ENCODE measurements at places on chromosomes 7 and 10. TPM values are rescaled to one million over a fixed set of nuclear protein-coding genes. Genes with fewer than 3 reads are reported as not detected.

The AEBP1 gene
- total RNA-seq = 38.9 TPM

The RSBN1L gene
- total RNA-seq = 39.5 TPM

- DNase-seq = no peak
These were observed 38.6 kb downstream of the TMEM106B start for GRCh38 chr7:12249706-12250105.

GRCh38 chr10:45152726-45153125, 152.0 kb downstream of the ZNF22 start:
- no peak for DNase-seq

- DNase-seq = no peak
These were observed 66.7 kb upstream of the PDZD8 start for GRCh38 chr10:117441812-117442443.

GRCh38 chr10:88337134-88337533, 246.0 kb downstream of the RNLS start:
- no peak for DNase-seq

DNA sequence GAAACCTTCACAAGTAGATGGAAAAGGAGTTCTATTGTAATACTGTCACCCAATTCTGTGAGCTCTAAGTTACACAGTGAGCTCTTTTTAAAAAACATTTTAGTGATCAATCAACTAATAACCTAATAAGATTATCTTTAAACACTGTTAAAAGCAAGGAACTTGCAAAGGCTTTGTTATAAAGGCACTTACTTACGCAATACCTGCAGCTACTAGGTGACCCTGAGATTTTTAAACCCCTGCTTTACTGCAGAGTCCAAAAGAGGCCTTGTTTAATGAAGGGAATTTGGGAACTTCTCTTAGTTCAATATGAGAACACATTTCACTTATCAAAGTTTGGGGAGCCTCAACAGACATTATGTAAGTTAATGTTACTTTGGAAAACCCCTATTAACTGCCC, 53.3 kb downstream of the P4HA1 start:
- no peak for DNase-seq
